WTC11 (cell line): ENCODE measurements at places on chromosomes 5 and 9. TPM values are rescaled to one million over a fixed set of nuclear protein-coding genes. Genes with fewer than 3 reads are reported as not detected.

DNA sequence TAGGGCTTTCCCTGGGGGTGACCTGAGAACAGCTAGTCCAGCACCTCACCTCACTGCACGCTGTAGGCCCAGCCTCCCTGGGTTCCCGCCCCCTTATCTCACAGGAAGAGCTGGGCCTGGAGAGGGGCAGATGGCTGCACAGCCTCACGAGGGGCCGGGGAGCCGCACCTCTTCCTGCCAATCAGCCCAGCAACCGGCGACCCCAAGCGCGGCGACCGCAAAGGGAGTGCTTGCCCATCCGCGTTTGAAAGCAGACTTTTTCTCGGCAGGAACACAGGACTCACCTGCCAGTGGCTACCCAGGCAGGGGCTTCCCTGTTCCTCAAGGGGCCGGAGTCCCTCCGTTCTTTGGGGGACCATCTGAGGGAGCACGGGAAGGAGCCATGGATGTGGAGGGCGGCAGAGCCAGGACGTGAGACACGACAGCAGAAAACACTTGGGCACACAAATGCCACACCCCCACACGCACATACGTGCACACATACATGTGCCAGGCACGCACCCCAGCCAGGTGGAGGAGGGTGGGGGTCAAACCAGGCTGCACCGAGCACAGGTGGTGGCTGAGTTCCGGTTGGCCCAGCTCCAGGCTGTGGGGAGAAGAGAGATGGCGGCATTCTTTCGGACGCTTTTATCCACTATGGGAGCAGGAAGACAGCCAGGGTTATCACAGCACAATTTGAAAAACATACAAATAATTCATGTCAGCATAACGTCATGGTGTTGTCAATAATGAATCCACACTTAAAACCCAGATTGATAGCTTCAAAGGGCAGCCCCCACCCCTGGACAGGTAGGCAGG, 11.3 kb downstream of the TMEM250 start:
- no peak for DNase-seq

DNA sequence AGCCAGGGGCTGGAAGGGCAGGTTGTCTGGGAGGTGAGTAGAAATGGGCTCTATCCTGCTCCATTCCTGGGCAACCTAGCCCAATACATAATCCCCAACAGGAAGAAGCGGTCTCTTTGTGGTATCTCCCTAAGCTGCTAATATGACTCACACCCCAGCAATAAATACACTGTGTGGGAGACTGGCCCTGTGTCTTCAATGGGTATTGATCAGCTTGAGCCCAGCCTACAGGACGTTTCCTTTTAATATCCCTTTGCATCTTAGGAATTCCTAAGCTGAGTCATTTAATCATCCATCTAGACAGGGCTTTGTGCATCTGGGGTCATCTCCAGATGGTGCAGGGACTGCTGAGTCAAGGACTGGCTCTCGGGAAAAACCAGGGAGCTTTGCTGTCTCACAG, 207.0 kb upstream of the PANK3 start:
- no peak for DNase-seq

- no peak for DNase-seq
These were observed 22.2 kb upstream of the CXCL14 start for GRCh38 chr5:135600971-135601381.

DNA sequence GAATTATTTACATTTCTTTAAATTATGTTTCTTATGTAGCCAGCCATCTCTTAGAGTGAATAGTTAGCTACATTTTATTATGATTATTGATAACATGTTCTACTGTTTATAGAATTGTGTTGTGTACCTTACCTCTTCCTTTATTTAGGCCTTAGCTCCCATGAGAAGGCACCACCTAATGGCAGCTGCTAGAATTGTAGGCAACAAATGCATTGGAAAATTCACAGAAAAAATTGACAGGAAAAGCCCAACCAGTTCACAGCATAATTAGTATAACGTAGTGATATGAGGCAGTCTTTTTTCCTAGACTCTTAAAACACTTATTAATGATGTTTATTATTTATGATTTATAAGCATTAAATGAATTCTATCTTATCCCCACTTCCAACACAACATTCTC, 175.8 kb downstream of the WDR70 start:
- DNase-seq = no peak

DNA sequence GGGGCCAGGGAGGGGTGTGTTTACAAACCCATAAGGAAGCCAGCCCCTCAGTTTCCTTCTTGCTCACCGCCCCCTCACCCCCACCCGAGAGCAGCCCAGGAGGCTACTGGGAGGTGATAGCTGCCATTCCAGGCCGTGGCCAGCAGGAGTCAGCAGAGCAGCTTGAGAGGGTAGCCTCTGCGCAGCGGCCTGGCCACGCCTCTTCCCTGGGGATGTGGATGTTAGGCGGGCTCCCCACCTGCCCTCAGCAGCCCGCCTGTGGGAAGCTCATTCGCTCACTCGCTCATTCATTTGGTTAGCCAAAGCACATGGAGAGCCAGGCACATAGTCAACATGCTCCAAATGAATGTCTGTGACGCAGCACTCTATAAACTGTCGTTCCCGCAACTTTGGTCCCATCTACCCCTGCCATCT, 6.1 kb upstream of the DPM2 start:
- peak; percentile 96 for DNase-seq

- no peak for DNase-seq
These were observed 105.4 kb upstream of the TBCA start for GRCh38 chr5:77881528-77881927.

DNA sequence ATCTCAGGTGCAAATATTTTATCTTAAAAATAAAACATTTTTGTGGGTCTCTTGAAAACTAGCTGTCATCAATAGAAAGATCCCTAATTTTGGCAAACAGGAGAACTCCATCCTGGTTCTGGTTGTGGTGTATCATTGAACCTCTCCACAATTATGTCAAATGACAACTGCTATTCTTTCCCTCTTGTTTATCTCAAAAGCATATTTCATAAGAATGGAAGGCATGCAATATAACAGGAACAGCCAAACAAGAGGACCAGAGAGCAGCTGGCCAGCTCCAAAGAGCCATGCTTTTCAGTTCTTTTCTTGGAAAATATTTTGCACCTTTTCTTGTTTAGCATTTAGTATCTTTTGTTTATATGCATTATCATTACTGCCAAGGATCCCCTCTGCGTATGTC, 125.4 kb downstream of the ADAMTS6 start:
- no peak for DNase-seq

The PRLR gene
- 1.9 to 3.2 TPM (median 1.9 TPM) in 3 replicates for total RNA-seq

DNA sequence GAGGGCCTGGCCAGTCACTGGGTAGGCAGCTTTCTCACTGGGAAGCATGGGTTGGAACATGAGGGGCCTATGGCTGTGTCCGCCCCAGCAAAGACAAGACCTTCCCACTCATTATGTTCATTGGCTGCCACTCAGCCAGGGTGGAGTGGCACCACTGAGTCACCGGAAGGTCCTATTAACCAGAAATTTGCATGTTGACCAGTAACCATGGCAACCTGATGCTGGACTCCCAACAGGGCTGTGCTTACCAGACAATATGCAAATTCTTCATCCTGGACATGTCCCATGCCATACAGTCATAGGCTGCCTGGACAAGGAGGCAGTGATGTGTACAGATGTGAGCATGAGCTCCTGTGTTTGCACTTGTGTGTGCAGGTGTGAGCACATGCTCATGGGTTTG, 66.7 kb downstream of the PSD2 start:
- no peak for DNase-seq

The BAAT gene
- 0.11 to 0.17 TPM (median 0.14 TPM) in 3 replicates for total RNA-seq

The OTP gene
- not detected in 3 replicates for total RNA-seq

The ZNF883 gene
- 22.0 to 25.4 TPM (median 22.6 TPM) in 3 replicates for total RNA-seq

The AGXT2 gene
- not detected in 3 replicates for total RNA-seq

GRCh38 chr5:158473016-158473635, 614.2 kb upstream of the CLINT1 start:
- no peak for DNase-seq

DNA sequence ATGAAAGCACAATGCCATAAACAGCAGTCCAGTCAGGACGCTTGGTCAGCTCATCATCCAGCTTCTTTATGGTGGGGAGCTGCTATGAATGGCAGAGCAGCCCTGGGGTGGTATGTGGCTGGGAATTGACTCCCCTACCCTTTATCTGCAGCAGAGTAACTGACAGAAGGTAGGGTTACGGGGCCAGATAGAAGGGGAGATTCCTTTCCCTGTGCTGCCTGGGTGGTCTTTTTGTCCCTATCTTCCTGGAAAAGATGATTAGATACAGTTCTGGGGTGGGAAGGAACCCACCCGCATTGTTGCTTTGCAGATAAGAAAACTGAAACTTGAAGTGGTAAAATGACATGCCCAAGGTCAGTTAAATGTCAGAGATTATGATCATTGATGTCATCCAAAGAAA, 405.5 kb downstream of the ARHGEF28 start:
- no peak for DNase-seq

DNA sequence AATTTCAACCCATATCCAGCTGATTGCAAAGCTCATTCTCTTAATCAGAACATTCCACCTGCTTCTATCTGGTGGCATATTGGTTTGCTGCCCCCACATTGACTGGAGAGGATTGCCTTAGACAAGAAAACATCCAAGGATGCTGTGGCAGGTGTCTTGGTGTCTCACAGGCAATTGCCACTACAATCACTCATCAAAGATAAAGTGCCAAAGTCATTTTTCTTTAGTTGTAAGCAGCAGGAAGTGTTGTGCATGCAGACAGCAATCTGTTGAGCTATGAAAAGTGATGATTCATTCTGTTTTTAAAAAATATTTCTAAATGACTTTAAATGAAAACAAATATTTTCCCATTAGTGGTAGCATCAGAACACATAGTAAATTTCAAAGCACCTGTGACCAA, 53.9 kb downstream of the CDH6 start:
- no peak for DNase-seq

DNA sequence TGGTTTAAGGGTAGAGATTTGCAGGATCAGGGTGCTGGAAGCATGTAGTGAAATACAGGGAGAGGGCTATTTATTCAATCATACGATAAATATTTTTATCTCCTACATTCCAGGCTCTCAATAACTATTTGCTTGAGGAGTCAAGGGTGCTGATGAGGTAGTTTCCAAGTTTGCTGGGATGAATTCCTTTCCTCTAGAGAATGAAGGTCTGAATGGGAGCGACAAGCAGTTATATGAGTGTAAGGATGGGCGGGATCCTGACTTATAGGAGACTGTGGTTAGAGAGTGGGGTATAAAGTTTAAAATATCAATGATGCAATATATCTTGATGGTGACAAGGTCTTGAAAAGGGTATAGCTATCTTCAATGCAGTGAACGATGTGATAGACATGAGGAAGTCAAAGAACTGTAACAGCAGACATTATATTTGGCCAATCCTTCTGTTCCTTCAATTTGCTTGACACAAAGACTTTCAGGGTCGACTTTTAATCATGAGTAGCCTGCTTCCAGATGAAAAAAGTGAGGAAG, 201.1 kb upstream of the HAPLN1 start:
- no peak for DNase-seq

DNA sequence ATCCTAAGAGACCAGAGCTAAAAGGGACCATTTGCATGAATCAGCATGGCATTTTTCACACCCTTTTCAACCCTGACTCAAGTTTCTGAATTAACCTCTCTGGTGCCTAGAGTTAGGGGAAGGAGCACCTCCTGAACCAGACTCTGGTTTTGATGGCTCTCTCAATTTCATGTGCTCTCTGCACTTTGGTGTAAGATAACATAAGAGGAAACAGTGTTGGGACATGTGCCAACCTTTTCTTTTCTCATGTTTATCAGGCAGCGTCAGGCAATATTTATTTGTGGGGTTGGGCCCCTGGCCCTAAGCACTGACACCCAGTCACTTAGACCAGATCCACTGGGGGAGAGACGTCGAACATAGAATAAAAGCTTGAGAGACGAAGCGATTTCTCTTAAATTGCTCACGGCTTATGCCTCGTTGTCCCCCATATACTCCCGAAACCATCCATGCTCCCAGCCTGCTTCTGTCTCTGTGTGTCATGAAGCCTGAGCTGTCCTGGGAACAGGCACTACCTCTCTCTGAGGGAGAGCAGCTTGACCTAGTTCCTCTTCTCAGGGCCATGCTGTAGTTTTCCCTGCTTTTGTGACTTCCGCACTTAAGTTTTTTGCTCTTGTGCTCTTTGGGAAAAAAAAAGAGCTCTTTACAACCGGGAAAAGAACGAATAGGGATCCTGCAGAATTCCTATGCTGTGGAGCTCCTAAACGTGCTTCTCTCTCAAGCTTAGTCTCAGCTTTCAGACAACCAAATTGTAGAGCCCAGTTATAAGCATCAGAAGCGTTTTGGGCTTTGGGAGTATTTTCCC, 195.7 kb downstream of the NR3C1 start:
- no peak for DNase-seq

DNA sequence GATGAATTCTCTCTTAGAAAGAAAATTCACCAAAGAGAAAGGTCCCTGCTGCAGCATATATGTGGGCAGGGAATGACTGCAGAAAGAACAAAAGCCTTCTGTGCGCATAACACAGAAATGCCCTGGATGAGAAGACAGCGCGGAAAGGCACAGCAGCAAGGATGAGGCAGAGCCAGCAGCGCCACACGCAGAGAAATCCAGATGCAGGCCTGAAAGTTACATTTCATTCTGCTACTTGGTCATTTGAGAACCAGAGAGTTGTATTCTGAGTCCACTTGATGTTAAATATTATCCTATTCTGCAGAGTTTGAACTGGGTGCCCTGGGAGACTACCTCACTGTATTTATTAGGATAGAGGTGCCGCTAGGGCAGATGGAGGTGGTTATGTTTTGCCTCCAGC, 68.5 kb downstream of the GLDC start:
- no peak for DNase-seq

The NIPAL4 gene
- 0.11 TPM in 1 of 3 replicates, not detected in the others for total RNA-seq

DNA sequence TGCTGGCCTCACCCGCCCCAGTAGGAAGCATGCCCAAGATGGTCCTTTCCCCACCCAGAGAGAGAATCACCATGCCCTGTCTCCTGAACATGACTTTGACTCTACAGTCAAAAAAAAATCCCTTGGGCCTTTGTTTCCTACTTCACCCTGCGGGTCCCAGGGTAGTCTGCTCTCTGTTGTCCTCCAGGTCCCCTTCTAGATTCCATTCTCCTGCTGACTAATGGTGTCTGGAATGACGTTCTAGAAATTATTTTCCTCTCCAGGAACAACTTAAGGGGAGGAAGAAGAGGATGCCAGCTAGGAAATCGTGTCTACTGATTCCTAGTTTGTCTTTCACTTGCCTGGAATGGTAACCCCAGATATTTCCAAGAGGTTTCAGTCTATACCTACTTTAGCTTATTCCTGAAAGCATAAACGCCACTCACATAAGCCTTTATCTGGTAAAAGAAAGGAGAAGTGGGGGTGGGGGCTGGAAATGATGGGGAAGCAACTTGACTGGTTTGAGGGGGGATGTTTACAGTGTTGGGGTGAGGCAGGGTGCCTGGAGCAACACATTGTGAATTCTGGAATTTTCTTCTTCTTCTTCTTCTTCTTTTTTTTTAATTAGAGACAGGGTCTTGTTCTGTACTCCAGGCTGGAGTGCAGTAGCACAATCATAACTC, 93.9 kb downstream of the SNX18 start:
- no peak for DNase-seq

DNA sequence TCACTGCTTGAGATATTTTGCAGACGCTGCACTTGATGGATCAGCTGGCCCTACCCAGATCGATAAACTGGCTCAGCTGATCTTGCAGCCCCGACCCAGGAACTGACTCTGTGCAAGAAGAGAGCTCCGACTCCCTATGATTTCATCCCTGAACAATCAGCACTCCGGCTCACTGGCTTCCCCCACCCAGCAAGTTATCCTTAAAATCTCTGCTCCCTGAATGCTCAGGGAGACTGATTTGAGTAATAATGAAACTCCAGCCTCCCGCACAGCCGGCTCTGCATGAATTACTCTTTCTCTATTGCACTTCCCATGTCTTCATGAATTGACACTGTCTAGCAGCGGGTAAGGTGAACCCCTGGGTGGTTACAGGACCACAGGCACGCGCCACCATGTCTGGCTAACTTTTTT, 16.9 kb upstream of the NANS start:
- DNase-seq = no peak

GRCh38 chr9:126146254-126147145, 180.1 kb upstream of the MVB12B start:
- DNase-seq = peak; percentile 75
